ENCODE measurements at places on chromosomes 12 and 14.

DNA sequence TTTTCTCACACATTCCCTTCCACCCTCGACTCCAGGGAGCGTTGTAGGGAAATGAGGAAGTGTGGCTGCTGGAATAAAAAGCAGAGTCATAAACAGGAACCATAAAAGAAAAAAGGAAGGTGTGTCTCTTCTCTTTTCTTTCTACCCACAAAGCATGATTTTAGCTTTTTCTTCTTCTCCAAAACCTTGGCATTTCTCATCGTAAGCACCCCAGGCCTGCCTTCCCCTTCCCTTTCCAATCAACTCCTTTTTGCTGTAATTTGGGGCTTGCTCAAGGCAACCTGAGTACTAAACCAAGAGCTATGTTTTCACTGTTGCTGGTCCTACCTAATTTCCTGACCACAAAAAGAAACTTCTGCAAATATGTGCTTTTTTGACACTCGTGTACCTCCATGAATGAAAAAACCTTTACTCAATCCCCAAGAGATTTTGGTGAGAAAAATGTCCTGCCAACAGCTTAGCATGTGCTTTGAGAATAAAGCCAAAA is 9.2 kb downstream of the PLBD1 start:
- DNase-seq: no peak

DNA sequence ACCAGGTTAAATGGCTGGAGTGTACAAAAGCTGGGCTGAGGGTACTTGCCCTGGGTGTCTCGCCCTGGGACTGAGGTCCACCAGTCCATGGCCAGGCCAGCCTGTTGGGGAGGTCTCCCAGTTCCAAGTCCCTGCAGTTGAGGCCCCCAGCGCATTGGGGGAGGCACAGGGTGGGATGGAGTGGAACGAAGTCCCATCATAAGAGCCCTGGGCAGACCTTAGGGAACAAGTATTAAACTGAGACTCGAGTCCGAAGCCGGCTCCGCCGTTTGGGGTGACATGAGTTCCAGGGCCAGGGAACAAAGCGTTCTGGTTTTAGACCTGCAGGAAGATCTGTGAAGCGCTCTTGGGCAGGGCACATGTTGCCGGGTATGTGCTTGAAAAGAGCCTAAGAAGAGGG is 84.7 kb downstream of the ALG10 start:
- DNase-seq: no peak

DNA sequence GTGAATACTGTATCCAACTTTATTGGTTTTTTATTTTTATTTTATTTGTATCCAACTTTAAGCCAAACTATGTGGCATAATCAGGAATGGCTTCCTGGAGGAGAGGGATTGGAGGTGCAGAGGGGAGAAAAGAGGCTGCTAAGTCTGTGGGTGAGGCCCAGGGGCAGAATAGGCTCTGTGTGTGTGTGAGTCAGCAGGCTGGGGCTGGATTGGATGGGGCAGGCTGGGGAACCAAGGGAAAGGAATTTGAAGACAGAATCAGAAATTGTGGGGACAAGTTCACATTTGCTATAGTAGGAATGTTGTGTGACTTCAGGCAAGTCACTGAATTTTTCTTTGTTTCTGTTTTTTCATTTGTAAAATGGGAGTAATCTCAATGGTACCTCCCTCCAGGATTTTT is 12.8 kb upstream of the RILPL1 start:
- DNase-seq: no peak

- DNase-seq: no peak
Observed at GRCh38 chr14:74263181-74263580, 23.9 kb downstream of the VSX2 start.

DNA sequence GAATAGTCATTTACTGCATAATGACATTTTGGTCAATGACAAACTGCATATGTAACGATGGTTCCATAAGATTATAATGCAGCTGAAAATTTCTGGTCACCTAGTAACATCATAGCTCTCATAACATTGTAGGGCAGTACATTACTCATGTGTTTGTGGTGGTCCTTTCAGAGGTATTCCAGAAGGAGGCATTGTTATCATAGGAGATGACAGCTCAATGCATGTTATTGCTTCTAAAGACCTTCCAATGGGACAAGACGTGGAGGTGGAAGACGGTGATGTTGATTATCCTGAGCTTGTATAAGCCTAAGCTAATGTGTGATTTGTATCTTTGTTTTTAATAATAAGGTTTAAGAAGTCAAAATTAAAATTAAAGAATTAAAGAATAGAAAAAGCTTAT is 43.8 kb upstream of the TSPAN11 start:
- no peak for DNase-seq

DNA sequence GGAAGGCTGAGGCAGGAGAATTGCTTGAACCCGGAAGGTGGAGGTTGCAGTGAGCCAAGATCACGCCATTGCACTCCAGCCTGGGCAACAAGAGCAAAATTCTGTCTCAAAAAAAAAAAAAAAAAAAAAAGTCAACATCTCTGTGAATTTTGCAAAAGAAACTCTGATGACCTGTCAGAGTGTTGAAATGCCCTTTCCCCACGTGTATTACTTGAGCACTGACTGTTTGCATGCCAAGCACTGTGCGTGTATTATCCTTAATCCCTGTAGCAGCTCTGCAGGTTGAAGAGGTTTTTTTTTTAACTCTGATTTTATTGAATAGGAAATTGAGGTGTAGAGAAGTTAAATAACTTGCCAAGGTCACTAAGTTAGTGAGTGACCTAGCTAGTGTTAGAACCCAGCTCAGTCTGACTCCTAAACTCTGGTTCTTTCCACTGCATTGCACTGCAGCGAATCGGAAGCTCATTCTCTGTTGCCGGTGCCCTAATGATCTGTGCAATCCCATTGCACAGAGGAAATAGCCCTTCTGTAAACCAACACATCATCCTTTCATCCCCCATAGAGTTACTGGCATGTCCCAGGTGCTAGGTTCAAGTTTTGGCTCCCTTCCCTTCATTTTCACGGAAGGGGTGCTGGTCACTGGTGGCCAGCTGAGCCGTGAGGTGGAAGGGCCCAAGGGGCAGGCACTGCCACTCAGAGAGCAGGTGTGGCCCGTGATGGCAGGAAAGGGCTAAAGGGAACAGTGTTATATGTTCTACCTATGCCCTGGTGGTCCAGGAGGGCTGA is 122.3 kb downstream of the EML1 start:
- DNase-seq: no peak

DNA sequence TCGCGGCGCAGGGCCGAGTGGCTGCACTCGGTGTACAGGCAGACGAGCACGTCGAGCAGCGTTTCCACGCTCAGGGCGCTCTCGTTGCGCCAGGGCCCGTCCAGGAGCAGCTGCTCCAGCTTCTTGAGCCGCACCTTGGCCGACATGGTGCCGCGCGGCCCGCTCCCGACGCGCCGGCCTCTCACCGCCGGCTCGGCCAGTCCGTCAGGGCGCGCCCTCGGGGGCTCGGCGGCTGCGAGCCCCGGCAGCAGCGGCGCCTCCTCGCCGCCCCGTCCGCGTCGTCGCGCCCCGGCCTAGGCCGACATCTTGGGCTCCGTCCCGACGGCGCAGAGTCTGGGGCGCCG is 349 bp downstream of the CDC42BPB start:
- no peak for DNase-seq

GRCh38 chr12:117236456-117237001 is 46.3 kb upstream of the FBXO21 start:
- no peak for DNase-seq

Measured in T1000 (cell line).